ENCODE measurements at places on chromosomes 3 and 15.

GRCh38 chr3:11624704-11625375 is 18.9 kb downstream of the VGLL4 start:
- no peak for DNase-seq

DNA sequence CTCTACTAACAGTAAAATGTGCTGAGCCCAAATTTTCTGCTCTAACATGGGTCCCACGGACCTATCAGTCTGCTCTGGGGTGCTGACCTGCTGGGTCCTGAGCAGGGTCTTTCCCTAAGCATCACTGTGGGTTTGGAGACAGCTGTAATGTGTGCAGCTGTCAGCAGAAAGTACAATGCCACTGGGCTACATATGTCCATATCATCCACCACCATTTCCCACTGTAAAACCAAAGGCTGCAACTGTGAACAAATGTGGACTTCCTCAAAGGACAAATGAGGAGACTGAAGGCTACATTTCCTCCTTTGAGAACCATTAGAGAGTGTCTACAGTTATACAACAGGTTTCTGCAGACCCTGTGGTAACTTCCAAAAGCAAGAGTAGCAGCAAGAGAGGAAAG is 33.8 kb upstream of the IP6K2 start:
- DNase-seq: no peak

DNA sequence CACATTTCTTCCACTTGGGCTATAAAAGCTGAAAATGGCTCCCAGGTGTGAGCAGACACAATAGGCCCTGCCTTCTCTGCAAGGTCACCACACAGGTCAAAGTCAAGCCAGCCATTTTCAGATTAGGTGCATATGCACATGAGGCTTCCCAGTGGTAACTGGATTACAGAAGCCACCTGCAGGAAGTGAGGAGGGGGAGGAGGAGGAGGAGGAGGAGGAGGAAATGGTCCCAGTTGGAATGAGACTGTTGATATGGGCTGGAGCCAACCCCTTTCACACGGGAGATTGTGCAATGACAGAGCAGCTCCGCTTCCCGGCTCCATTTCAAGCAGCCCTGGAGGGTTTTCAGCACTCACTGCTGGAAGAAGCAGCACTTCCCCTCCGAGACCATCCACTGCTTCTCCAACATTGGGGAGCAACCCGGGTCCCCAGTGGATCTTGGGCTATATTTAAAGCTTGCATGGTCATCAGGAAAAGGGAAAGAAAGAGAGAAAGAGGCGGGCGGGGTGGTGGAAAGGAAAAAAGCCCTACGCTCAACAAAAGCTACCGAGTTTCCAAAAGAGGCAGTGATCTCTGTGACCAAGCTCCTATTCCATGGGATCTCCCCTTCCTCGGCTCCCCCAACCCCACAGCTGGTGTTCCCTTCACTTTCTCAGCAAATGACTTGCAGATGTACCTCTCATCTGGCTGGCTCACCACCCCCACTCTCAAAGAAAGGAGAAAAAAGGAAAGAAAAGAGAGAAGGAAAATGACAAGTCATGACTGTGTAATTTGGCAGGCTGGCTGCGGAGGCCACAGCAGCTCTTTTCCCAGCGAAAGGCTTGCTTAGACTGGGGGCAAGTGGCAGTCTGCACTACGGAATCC is 58.3 kb downstream of the LRIG1 start:
- DNase-seq: no peak

DNA sequence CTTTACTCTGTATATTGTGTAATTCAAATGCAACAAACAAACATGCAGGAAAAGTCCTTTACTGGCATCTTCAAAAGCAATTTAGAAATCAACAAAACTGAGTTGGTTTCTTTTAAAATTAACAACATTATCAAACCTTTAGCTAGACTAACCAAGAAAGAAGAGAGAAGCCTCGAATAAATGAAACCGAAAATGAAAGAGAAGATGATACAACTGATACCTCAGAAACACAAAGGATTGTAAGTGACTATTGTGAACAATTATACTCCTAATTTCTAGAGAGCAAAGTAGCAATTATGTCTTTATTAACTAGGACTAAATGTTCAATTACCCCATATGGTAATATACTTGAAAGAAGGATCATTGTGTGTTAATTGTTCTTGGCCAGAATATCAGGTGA is 49.2 kb upstream of the P3H2 start:
- no peak for DNase-seq

- DNase-seq: no peak
These were observed 314.7 kb upstream of the CNTN4 start for GRCh38 chr3:1783995-1784394.

GRCh38 chr3:190883973-190884832 is 21.7 kb upstream of the GMNC start:
- peak; percentile 14 for DNase-seq

DNA sequence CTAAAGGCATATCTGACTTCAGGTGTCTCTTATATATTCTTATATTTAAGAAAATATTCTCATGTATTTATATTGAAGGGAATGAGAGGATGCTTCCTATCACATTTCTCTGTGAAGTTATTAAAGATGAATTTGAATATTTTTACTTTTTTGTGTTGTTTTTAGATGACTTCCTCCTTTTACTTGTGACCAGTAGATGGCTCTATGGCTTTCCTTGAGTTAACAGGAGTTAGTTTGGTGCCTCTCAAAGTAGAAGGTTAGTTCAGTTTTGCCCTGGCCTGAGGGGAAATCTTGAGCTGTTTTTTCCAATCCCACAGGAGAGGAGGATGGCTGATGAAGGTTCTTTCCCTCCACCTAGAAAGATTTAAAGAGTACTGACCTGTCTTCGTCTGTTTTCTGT is 80.7 kb downstream of the SQOR start:
- no peak for DNase-seq

GRCh38 chr3:171901615-171902312 is 58.6 kb downstream of the TMEM212 start:
- no peak for DNase-seq

- DNase-seq: no peak
These were observed 309.5 kb upstream of the SLITRK3 start for GRCh38 chr3:165505657-165506056.

- no peak for DNase-seq
These were observed 70.0 kb downstream of the MDFIC2 start for GRCh38 chr3:70242297-70242882.

GRCh38 chr3:71389911-71390573 is 193.5 kb downstream of the FOXP1 start:
- no peak for DNase-seq

- no peak for DNase-seq
These were observed 21.1 kb upstream of the ABTB1 start for GRCh38 chr3:127651516-127652172.

GRCh38 chr3:191339316-191339917 is 9.1 kb upstream of the UTS2B start:
- DNase-seq: no peak

DNA sequence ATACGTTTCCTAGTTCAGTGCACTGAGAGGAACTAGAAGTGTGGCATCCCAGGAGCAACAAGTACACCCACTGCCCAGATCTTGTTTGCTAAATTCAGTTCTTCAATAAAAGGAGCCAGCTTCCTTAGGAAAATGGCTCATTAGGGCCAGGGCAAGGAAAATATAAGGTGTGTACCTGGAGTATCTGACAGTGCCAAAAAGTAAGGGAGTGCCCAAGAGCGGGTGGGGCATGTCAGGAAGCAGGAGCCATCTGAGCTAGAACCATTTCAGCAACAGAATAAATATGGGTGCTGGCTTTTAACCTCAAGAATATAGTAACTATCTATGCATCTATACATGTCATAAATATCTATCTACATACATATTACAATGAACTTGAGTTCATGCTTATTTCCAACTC is 44.1 kb downstream of the SLC41A3 start:
- no peak for DNase-seq

GRCh38 chr3:183845608-183846288 is 20.4 kb upstream of the MAP6D1 start:
- no peak for DNase-seq

- DNase-seq: no peak
These were observed 190.3 kb downstream of the SATB1 start for GRCh38 chr3:18234717-18235335.

DNA sequence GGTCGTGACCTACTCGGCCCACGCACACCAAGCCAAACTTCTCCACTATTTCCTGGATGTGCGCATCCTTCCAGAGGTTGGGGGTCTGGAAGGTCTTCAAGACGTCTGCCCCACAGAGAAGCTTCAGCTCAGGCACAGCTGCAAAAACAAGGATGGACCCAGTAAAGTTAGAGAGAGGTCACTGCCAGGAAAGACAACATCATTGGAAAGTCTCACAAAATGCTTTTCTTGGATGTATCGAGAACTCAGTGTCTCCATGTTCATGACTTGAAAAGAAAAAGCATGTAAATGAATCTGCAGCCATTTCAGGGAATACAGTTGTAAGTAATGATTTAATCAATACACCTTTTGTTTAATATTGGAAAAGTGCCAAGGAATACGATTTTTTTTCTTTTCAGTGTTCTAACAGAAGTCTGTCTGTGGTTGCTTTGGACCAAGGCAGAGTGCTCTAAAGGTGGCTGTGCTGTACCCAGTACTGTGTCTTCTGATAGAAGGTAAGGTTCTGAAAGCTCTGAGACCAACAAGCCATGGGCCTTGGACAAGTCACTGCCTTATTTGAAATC is 21.8 kb upstream of the RBP1 start:
- DNase-seq: no peak

GRCh38 chr3:157175691-157176507 is 16.0 kb upstream of the CCNL1 start:
- peak; percentile 19 for DNase-seq

- no peak for DNase-seq
These were observed 50.9 kb downstream of the PLXNA1 start for GRCh38 chr3:127033786-127034185.

DNA sequence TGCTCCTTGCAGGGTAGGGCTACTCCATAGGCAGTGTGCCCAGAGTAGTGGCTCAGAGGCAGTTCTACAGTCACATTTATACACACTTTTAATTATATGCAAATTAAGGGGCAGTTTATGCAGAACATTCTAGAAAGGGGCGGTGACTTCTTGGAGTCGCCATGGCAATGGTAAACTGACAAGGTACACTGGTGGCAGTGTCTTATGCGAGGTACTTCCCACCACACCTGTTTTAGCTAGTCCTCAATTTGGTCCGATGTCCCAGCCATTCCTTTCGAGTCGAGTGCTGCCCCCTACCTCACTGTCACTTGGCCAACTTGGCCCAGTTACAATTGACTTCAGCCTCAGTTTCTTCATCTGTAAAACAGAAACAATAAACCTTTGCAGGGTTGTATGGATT is 3.8 kb upstream of the IRAK2 start:
- no peak for DNase-seq

DNA sequence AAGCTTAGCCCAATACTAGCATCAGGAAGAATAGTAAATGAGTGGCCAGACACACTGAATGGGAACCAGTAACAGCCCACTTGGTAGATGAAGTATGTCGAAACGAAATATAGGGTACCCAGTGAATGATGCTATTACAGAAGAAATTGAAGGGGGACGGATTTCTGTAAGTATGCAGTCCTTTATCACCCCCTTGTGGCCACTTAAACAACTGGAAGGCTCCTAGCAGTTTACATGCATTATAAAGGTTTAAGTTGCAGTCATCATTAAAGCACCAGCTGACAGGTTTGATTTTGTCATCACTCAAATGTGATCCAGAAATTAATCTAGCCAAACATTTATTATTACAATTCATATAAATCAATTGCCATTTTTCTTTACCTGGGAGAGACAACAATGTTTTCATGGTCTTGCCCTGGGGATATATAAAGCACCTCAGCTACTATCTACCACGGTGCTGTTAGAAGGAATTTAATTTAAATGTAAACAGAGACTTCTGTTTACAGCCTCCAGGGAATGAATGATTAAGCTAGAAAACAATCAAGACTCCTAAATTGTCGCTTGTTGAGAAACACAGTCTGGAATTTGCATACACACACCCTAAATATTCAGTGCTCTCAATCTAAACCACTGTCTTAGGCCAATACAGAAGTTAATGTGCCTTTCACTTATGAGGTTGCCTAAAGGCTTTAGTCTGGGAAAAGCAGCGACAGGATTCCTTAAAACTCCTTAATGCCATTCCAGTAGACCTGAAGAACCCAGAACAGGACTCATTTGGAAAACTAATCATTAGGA is 7.8 kb downstream of the EIF1B start:
- peak; percentile 19 for DNase-seq

GRCh38 chr15:23564821-23565394 is 566 bp upstream of the MKRN3 start:
- DNase-seq: no peak

DNA sequence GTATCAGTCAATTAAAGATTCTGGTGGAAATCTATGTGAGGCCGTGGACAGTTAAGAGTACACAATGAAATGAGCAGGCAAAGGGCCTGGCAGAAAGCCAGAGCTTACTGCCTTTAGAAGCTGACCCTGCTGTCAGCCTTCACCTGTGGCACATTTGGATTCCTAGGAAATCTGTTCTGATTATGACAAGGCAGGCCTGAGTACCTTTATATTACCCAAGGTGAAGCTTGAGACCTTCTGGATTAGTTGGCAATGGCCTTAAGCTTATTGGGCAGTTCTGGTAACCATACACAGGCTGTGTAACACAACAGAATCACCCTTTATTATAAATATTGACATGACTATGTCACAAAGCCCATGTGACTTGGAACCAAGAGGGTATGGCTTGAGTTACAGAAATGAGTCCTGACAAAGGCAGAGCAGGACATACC is 43.2 kb downstream of the NBEAL2 start:
- no peak for DNase-seq

DNA sequence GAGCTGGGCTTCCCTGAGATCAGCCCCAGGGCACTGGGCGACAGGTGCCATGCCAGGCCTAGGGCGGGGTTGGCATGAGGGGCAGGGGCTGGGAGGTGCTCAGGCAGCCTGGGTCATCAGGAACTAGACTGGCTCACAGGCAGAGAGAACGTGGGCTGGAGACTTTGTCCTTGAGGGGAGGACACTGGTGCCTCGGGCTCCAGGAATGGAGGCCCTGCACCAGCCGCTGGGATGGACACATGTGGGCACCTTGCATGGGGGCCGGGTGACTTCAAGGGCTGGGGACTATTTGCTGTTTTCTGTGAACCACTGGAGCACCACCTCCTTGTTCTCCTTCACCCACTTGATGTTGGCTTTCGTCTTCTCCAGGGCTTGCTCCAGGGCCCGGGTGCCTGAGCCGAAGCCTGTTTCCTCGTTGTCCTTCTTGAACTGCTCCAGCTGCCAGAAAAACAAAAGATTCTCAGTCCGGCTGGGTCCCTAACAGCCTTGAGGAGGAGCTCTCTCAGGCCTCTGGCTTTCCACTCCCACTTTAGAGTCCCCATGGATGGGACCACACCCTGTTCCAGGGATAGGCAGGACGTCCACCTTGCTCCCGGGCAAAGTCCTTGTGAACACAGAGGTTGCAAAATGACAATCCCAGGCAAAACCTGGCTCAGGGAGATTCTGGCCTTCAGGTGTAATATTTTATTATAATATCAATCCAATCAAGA is 9.1 kb downstream of the MESP2 start:
- no peak for DNase-seq

DNA sequence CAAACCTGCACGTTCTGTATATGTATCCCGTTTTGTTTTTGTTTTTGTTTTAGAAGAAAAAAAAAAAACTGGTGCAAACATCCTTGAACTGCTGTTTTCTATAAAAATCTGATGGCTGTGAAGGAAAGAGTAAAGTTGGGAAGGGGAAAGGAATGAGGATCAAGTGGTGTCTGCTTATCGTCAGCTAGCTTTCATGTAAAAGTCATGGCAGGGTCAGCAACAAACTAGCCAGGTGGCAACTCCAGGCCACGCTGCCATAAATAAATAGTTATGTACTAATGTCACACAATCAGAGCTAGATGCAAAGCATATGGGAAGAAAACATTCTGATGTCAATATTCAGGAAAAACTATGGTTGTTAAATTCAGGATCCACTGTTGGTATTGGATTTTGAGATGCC is 2.3 kb upstream of the CDIN1 start:
- DNase-seq: no peak
